ENCODE measurements at places on chromosomes 7 and 10.

DNA sequence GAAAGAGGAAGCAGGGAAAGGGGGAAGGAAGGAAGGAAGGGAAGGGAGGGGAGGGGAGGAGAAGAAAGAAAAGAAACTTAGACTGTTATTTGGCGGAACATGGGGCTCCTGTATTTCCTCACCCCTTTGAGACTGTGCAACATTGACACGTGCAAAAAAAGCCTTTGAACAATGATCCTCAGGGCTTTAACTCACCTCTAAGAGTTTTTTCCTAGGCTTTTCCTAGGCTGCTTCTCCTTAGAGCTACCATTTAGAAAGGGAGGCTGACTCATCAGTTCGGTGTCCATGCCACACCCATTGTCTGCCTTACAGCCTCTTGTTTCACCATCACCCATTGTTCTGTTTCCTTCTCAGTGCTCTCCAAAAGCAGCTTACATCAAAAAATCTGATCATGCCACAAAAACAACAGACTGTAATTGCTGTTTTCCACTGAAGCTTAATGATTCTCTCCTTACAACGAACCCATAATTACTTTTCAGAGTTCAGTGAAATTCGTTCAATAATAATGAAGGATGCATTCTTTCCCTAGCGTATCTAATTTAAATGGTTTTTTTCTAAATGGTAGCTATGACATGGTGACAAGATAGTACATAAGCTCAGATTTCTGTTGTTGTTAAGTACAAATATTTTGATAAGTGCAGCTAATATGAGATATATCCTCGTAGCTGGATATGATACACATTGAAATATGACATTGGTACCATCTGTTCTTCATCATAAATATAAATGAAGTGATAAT, 90.8 kb downstream of the PRLHR start:
- peak; percentile 45 for DNase-seq

DNA sequence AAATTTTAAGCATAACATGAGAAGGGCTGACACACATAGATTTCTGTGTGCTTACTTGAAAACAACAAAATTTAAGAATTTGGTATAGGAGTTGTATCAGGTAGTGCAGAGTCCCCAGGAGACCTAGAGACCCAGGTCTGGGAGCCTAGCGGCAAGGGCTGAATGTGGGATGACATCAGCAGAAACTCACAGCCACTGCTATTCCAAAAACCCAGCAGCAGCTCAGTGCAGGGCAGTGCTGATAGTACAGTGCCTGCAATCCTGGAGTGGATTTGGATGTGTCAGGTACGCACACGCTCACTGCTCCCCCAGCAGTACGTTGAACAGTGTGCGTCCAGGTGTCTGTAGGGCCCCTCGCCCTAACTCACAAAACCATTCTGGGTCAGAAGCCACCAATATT, 87.1 kb downstream of the EGFR start:
- no peak for DNase-seq

GRCh38 chr7:137886746-137887145, 40.0 kb upstream of the DGKI start:
- DNase-seq, result no peak

DNA sequence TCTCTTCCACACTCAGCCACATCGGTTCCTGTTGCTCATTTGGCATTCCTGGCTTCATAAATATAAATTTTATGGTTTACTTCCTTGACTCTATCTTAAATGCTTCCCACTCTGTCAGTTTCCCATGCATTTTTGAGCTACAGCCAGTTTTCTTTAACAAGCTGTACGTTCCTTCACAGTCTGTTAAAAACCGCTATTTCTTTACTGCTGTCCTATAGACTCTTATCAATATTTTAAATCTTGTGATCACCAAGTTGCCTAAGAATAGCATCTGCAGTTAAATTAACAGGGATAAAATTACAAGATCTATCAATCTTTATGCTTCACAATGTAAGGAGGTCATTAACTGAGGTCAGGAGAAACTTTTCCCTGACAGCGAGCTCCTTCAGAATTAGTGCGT, 103.1 kb upstream of the RHOBTB1 start:
- no peak for DNase-seq

- DNase-seq, result no peak
These were observed 70.4 kb upstream of the APBB1IP start for GRCh38 chr10:26367771-26368170.

DNA sequence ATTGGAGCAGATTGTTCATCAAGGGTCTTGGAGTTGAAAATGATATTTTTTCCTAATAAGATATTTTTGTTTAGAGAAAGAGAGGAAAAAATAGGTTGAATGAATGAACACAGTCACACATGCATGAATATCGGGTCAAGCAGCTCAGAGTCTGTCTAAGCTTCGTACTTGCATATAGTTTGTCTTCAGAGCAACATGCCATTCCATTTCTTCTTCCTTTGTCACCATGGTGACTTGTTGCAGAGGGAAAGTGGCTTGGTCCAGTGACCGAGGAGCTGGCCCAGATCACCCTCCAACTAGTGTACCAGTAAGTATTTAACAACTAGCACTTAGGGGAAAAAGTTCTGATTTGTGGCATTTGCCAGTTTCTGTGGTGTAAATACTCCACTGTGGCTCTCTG, 232.1 kb downstream of the TCF7L2 start:
- no peak for DNase-seq
